ENCODE measurements at places on chromosomes 12 and 14. TPM values are rescaled to one million over a fixed set of nuclear protein-coding genes. Genes with fewer than 3 reads are reported as not detected.

The RNASE7 gene
- total RNA-seq, result not detected

The SPTB gene
- 0.70 TPM for total RNA-seq

The TMEM121 gene
- total RNA-seq, result 10.2 TPM

The ADGRD1 gene
- total RNA-seq, result 1.0 TPM

The IL23A gene
- total RNA-seq, result 47.6 TPM

The RPL6 gene
- total RNA-seq, result 1,833 TPM

The C1QL4 gene
- total RNA-seq, result not detected

The HOXC12 gene
- total RNA-seq, result not detected

The CRIP1 gene
- 397 TPM for total RNA-seq

The SCNN1A gene
- total RNA-seq, result 0.17 TPM

The ZFP36L1 gene
- 107 TPM for total RNA-seq

The PPP1CC gene
- total RNA-seq, result 334 TPM

The SLC38A4 gene
- not detected for total RNA-seq

The PTGDR gene
- total RNA-seq, result 0.12 TPM

The LIN7A gene
- not detected for total RNA-seq

The KCNC2 gene
- not detected for total RNA-seq

The PLEKHG7 gene
- total RNA-seq, result not detected

The TPH2 gene
- total RNA-seq, result not detected

The PPP1R13B gene
- total RNA-seq, result 13.5 TPM

The RNASE3 gene
- not detected for total RNA-seq

The FANCM gene
- total RNA-seq, result 17.2 TPM

The YLPM1 gene
- 51.8 TPM for total RNA-seq

The ACRBP gene
- 1.2 TPM for total RNA-seq

The ARHGEF25 gene
- total RNA-seq, result 2.5 TPM

The TMCC3 gene
- 0.43 TPM for total RNA-seq

The C12orf60 gene
- 3.4 TPM for total RNA-seq

The TSPAN8 gene
- total RNA-seq, result not detected

The KCNJ8 gene
- total RNA-seq, result not detected

The L2HGDH gene
- total RNA-seq, result 15.0 TPM

The ALDH1L2 gene
- 4.8 TPM for total RNA-seq

The SH2B3 gene
- 34.2 TPM for total RNA-seq

The DCD gene
- not detected for total RNA-seq

The RPS6KL1 gene
- total RNA-seq, result 4.9 TPM

The SLC10A1 gene
- total RNA-seq, result not detected

The TAS2R20 gene
- 0.36 TPM for total RNA-seq

The KITLG gene
- total RNA-seq, result 0.07 TPM

The TSPAN19 gene
- total RNA-seq, result not detected

The OR8S1 gene
- not detected for total RNA-seq

The RFLNA gene
- not detected for total RNA-seq

The GPR135 gene
- total RNA-seq, result 0.51 TPM

The TSPAN9 gene
- total RNA-seq, result 0.87 TPM

The IL31 gene
- 4.0 TPM for total RNA-seq

The ACACB gene
- total RNA-seq, result 12.7 TPM

The TAS2R7 gene
- total RNA-seq, result not detected

The STON2 gene
- 0.12 TPM for total RNA-seq

The PRPH gene
- not detected for total RNA-seq

The PTMS gene
- 109 TPM for total RNA-seq

The KRT78 gene
- total RNA-seq, result not detected

The TMEM52B gene
- not detected for total RNA-seq

The CCDC77 gene
- 14.4 TPM for total RNA-seq

The ITFG2 gene
- total RNA-seq, result 18.9 TPM

The ASCL1 gene
- not detected for total RNA-seq
